ENCODE measurements at places on chromosomes 2 and 18. TPM values are rescaled to one million over a fixed set of nuclear protein-coding genes. Genes with fewer than 3 reads are reported as not detected.

DNA sequence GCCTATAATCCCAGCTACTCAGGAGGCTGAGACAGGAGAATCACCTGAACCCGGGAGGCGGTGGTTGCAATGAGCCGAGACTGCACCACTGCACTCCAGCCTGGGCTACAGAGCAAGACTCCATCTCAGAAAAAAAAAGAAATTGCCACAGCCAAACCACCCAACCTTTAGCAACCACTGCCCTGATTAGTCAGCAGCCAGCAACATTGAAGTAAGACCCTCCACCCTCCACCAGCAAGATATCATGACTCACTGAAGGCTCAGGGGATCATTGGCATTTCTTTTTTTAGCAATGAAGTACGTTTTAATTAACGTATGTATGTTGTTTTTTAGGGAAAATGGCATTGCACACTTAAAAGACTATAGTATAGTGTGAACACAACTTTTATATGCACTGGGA lies 349.1 kb upstream of the ACVR2A start:
- no peak for DNase-seq

GRCh38 chr18:59502274-59503175 lies 143.5 kb upstream of the LMAN1 start:
- peak; percentile 65 for DNase-seq

GRCh38 chr2:42830922-42831574 lies 38.7 kb upstream of the HAAO start:
- DNase-seq, result no peak

Gene CYP26B1
- polyA plus RNA-seq, result 0.88 TPM

Gene ACMSD
- not detected for polyA plus RNA-seq

DNA sequence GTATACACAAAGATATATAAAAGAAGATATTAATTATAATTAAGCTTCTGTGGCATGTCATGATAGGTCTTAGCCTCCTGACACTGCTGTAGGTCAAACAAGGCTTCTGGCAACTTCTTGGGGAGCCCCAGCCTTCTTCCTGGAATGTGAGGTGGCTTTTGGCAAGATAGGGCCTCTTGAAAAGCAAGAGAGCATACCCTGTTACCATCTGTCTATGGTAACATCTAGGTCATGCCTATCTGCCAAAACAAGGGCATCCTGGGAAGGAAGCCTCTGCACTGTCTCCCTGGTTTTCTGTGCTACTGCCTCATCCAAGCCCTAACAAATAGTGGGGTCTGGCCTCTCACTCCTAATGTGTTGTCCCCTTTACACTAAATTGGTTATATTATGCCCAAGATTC lies 70.9 kb downstream of the CCDC148 start:
- no peak for DNase-seq

Gene DPP10
- polyA plus RNA-seq, result not detected

- no peak for DNase-seq
Measured at GRCh38 chr2:205650931-205651330, 31.4 kb upstream of the NRP2 start.

GRCh38 chr2:173079973-173080860 lies 4.6 kb downstream of the MAP3K20 start:
- DNase-seq, result no peak

All from heart right ventricle (tissue), 16 donors.